ENCODE measurements at places on chromosomes 6 and 20.

DNA sequence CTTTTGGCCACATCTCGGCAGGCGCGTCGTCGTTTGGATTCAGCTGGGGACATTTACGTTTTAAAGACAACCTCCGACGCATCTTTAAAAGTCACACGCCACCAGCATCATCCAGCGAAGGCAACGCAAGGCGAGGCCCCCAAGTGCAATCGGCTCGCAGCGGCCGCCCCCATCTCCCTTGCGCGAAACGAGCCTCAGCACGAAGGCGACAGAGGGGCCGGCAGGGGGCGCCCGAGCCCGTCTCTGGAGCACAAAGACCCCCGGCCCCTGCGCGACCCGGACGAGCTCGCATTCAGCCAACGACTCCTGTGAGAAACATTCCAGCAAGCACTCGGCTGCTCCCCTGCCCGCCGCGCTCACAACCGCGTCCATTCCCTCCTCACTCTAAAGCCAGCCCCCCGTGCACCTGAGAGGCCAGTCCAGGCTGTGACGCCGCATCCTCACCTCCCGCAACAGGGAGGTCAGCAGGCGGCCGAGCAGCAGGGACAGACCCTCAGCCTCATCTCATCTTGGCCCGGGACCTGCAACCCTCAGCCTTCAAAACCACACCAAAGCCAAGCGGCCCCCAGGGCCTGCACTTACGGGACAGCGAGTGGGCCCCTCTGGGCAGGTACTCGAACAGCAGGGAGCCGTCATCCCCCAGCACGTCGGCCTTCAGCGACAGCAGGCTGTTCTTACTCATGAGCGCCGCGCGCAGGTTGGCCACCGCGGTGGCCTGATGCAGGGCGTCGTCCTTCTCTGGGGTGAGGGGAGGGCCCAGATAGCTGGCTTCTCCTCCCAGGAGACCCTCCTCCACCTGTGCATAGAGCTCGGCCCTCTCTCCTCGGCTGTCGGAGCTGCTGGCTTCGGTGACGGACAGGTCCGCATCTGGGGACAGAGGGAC is 35.8 kb downstream of the SLC2A4RG start:
- DNase-seq: no peak

DNA sequence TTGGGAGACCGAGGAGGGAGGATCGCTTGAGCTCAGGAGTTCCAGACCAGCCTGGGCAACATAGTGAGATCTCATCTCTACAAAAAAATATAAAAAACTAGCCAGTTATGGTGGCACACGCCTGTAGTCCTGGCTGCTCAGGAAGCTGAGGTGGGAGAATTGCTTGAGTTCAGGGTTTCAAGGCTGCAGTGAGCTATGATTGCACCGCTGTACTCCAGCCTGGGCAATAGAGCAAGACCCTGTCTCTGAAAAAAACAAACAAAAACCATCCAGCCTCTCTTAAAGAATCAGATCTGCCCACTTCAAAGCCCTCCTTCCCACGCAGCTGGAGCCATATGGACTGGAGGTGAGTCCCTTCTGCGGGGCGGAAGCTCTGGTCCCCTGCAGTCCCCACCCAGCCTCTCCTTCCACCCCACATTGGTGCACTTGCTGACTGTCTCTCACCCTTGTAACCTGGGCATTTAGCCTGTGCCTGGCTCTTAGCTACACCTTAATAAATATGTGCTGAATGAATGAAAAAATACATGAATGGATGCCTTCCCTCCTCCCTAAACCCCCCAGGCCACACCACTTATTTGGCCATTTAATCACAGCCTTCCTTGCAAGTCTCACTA is 7.2 kb upstream of the PARD6B start:
- DNase-seq: no peak

DNA sequence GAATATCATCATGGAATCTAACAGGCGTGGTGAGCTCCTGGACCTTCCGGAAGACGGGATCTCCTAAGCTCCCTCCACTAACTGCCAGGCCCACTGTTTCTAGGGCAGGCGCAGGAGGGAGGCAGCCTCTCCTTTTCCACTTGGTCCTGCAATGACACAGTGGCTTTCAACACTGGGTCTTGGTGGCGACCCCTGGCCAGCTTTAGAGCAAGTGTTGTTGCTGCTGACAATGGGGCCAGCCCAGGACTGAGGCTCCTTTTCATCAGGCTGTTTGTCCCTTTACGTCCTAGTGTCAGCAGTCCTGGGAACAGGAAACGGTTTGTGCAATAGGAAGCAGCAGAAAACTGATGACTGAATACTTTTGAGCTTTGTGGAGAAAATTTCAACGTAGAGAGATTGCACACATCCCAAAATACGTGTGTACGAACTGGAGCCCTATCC is 9.7 kb upstream of the QKI start:
- DNase-seq: no peak

- no peak for DNase-seq
Observed at GRCh38 chr20:50013976-50014375, 31.2 kb downstream of the SNAI1 start.

DNA sequence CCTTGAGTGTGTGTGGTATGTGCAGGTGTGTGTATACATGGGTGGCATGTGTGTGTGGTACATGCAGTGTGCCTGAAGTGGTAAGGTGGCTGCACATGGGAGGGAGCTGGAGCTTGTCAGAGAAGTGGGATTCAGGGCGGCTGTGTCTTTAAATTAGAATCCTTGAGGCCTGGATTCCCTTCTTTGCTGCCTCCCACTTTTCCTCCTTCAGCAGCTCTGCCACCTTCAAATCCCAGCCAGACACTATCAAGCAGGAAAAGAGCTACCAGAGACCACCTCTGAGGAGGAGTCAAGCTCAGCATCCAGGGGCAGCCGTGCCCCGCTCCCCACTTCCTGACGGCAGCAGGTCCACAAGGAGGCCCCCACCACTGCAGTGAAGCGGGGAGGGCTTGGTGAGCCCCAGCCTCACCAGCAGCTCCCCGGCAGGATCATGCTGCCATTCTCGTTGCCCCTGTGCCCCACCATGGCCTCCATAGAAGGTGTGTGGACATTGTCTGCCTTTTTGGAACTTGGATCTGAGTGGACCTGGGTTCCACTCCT is 131.0 kb upstream of the MLN start:
- DNase-seq: no peak

- no peak for DNase-seq
Observed at GRCh38 chr6:167560673-167561569, 236.0 kb downstream of the TTLL2 start.

GRCh38 chr6:36807143-36807542 is 32.1 kb downstream of the CPNE5 start:
- DNase-seq: no peak

GRCh38 chr6:19492636-19493405 is 344.3 kb upstream of the ID4 start:
- DNase-seq: no peak

GRCh38 chr20:53944796-53945195 is 125.6 kb downstream of the BCAS1 start:
- DNase-seq: no peak

GRCh38 chr20:48139262-48140041 is 354.2 kb upstream of the SULF2 start:
- DNase-seq: no peak

DNA sequence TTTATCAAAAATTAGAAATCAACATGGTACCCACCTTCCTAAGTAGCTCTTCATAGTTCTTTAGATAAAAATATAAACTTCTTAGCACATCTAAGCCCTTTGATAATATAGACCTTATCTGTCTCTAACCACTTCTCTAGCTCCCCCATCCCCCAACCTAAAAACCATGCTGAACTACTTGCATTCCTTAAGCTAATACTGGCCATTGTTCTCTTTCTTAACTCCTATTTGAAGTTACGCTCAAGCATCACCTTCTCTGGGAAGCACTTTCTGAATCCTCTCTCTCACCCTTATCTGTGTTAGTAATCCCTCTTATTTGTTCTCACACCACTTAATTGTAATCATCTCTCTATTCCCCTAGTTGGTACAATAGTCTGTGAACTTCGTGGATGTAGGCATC is 153.0 kb downstream of the PHF3 start:
- no peak for DNase-seq

DNA sequence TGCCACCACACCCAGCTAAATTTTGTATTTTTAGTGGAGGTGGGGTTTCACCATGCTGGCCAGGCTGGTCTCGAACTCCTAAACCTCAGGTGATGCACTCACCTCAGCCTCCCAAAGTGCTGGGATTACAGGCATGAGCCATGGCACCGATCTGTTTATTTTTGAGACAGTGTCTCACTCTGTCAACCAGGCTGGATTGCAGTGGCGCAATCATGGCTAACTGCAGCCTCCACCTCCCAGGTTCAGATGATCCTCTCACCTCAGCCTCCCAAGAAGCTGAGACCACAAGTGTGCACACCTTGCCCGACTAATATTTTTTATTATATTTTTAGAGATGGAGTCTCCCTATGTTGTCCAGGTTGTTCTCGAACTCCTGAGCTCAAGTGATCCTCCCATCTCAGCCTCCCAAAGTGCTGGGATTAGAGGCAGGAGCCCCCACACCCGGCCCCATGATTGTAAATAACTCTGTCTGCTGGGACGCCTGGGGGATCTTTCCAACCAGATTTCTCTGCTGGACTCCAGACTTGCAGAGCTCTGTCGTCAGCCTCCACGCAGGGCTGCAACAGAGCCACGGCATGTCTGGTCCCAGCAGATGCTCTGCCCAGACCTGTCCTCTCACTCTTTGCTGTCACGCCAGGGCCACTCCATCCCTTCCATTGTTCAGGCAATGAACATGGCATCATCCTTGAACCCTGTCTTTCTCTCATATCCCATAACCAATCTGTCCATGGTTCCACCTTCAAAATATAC is 25.3 kb downstream of the SYNJ2 start:
- no peak for DNase-seq

DNA sequence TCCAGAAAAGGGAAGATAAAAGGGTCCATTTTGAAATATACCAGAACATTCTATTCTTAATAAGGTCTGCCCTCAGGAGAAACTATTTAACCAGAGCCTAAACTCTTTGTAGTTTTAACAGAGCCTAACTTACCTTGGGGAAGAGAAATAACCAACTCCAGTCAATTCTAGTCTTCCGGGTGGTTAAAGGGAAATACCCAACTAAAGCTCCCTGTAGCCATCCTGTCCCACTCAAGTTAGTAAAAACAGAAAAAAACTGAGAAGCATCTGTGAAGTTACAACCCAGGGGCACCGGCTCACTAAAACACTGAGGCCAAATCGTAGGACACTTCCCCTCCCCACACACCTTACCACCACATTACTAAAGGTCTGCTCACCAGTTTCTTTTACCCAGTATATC is 23.7 kb downstream of the CEP85L start:
- no peak for DNase-seq

GRCh38 chr6:166466178-166467122 is 83.7 kb upstream of the MPC1 start:
- DNase-seq: no peak

DNA sequence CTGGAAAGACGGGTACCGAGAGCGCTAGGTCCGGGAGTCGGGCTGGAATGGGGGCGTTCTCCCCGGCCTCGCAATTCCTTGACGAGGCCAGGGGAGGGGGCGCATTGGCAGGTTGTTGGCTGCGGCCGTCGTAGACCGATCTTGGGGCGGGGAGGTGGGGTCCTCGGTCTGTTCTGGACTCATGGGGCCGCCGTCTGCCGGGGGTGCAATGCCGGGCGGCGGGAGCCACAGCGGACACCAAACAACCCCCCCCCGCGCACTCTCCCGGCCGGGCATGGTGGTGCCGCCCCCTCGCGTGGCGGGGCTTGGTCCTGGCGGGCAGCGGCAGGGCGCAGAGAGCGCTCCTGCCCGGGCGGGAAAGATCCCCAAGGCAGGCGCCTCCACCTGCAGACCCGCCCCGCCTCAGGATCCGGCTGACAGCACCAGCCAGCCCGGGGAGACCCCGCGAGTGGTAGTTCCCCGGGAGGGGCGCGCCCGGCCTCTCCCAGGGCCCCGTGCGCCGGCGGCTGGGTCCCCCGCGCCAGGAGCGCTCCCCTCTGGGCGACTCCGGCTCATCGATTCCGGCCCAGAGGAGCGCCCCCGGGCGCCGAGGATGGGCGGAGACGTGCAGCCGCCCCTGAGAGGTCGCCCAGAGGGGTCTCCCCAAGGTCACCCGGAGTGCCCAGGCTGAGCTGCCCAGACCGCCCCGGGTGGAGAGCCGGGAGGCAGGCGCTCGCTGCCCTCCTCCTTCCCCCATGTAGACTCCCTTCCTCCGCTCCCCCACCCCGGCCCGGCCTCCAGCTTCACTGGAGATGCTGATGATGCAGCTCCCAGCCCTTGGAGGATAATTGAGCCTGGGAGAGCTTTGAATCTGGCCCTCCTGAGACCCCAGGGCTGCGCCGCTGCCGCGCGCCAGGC is 709 bp downstream of the PPP1R16B start:
- DNase-seq: no peak

GRCh38 chr6:121376411-121376810 is 42.1 kb upstream of the TBC1D32 start:
- DNase-seq: no peak

DNA sequence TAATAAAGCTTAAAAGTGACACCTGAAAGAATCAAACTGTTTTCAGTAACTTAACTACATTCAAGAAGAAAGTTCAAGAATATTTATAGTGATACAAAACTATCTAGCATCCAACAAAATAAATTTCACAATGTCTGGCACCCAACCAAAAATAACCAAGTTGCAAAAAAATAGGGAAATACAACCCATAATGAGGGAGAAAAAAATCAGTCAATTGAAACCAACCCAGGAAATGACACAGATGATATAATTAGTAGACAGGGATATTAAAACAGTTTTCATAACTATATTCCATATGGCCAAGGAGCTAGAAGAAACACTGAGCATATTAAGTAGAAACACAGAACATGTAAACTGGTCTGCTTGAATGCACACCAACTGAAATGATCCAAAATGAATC is 120.2 kb upstream of the BEND3 start:
- no peak for DNase-seq

- DNase-seq: no peak
Observed at GRCh38 chr6:130010387-130010786, 8.0 kb upstream of the L3MBTL3 start.

DNA sequence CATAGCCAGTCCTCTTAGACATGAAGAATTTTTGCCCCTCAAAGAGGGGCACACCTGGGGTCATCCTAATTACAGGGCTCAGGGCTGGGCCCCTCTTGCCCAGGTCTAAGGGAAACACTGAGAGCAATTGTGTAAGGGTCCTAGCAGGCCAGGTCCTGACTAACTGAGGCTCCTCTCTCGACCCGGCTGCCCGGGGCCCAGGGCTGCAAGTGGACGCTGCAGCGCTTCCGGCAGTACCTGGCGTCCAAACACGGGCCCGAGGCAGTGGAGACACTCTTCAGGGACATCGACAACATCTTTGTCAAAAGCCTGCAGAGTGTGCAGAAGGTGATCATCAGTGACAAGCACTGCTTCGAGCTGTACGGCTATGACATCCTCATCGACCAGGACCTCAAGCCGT is 17.4 kb downstream of the PDRG1 start:
- DNase-seq: no peak

DNA sequence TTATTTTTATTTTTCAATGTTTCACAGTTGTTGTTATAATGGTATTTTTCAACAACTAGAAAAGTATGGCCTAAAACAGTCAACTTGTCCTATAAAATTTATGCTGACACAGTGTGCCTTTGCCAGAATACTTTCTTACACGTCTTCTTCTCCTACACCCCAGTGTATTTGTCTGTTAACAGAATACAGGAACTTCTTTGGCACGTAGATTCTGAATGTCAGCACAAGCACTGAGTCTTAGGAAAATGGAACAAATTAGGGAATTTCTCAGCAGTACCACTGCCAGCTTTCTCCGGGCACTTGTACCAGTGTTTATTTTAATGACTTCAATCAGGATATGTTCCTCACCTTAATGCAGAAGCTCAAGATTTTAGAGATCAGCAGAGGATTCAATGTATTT is 26.7 kb upstream of the AKIRIN2 start:
- DNase-seq: no peak

Data from Jurkat, Clone E6-1 (cell line).